SK-N-DZ (cell line): ENCODE measurements at places on chromosomes 5 and 9.

- no peak for DNase-seq
These were observed 8.0 kb upstream of the CCIN start for GRCh38 chr9:36161187-36161586.

DNA sequence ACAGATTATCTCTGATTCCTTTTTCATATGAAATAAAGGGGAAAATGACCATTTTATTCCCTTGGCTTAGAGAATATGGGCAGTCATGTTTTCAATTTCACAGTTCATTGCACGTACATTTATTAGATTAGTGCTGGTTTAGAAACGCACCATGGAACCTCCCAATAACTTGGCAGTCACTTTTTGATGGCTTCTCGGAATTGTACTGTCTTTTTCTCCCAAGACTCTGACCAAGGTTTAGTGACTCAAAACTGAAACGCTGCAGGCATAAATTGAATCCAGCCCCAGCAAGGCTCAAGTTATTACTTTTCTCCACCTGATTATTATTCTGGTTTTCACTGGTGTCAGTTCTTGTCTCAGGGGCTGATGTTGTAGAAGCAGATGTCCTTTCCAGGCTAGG lies 55.6 kb upstream of the EGFLAM start:
- DNase-seq: no peak

- DNase-seq: no peak
These were observed 37.0 kb downstream of the TNFSF8 start for GRCh38 chr9:114893221-114894010.

- no peak for DNase-seq
These were observed 41.7 kb upstream of the ANKRD33B start for GRCh38 chr5:10522224-10522611.

DNA sequence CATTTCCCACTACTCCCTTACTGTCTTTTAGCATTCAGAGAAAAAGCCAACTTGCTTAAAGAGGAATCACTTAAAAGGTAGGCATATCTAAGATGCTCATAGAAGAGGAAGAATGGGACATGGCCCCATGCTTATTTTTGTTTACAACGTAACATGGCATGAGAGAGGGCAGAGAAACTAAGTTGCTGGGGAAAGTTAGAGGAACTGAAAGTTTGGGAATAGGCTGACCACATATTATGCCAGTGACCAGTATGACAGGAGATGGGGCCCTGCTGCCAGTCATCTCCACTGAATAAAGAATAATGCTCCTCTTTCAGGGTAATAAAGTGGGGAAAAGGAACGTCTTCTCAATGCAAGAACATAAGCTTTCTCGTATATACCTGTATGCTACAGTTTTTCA lies 1.9 kb downstream of the PLPP6 start:
- no peak for DNase-seq

DNA sequence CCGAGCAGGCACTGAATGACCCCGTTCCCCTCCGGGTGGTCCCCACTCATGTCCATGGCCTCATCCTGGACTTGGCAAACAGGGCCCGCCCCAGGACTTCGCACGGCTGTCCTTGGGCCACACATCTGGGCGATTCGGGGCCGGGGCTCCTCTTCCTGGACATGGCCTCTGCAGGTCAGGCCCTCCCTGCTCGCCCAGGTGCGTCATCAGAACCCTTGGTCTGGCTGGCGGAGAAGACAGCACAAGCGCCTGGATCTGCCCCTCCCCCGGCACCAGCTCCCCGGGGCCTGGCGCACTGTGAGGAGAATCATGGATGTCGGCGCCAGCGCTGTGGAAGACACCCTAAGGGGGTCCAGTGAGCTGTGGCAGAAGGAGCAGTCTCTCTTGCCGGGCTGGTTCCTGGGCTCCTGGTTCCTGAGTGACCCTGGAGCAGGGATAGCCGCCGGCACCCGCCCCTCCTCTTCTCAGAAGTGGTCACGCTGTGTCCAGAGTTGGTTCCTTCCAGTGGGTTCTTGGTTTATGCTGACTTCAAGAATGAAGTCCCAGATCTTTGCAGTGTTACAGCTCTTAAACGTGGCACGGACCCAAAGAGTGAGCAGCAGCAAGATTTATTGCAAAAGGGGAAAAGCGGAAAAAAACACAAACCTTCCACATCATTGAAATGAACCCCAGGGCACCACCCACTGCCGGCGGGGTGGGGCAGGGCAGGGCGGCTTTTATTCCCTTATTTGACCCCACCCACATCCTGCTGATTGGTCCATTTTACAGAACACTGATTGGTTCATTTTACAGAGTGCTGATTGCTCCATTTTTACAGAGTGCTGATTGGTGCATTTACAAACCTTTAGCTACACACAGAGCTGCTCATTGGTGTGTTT lies 25.9 kb upstream of the SLC12A7 start:
- no peak for DNase-seq

- peak; percentile 64 for DNase-seq
These were observed 122.5 kb downstream of the SLC1A3 start for GRCh38 chr5:36728697-36729543.

GRCh38 chr9:18451406-18451805 lies 22.5 kb upstream of the ADAMTSL1 start:
- no peak for DNase-seq

- no peak for DNase-seq
These were observed 44.3 kb downstream of the NRG2 start for GRCh38 chr5:139998837-139999236.
